Esophagus squamous epithelium (tissue), 5 donors: ENCODE measurements at places on chromosomes 7 and 10.

DNA sequence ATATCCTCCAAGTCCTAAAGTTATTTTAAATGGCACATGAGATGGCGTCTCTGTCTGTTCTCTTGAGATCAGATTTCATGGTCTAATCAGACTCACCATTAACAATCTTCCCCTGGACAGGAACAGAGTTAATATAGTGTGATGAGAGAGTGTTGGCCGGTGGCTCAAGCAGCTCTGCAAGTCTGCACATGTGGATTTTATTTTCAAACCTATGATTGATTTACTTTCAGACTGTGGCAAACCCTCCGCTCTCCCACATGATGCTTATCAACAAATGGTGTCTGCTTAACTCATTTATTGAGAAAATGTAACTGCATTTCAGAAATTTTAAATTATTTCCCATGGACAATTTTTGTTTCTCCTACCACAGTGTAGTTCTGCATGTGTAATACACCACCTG, 46.5 kb upstream of the HGF start:
- H3K4me3 ChIP-seq: no peak overlapping the region
- H3K27me3 ChIP-seq: no peaks in the 10 kb centered on the region
- no peaks in the 10 kb centered on the region for H3K36me3 ChIP-seq
- no peak overlapping the region for H3K27ac ChIP-seq
- no peak for DNase-seq

DNA sequence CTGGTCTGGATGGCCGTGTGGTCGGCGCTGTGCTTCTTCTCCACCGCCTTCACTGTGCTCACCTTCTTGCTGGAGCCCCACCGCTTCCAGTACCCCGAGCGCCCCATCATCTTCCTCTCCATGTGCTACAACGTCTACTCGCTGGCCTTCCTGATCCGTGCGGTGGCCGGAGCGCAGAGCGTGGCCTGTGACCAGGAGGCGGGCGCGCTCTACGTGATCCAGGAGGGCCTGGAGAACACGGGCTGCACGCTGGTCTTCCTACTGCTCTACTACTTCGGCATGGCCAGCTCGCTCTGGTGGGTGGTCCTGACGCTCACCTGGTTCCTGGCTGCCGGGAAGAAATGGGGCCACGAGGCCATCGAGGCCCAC, 1.1 kb downstream of the FZD9 start:
- H3K4me3 ChIP-seq: no peak overlapping the region
- no peak overlapping the region for H3K27ac ChIP-seq
- H3K36me3 ChIP-seq: no peaks in the 10 kb centered on the region

DNA sequence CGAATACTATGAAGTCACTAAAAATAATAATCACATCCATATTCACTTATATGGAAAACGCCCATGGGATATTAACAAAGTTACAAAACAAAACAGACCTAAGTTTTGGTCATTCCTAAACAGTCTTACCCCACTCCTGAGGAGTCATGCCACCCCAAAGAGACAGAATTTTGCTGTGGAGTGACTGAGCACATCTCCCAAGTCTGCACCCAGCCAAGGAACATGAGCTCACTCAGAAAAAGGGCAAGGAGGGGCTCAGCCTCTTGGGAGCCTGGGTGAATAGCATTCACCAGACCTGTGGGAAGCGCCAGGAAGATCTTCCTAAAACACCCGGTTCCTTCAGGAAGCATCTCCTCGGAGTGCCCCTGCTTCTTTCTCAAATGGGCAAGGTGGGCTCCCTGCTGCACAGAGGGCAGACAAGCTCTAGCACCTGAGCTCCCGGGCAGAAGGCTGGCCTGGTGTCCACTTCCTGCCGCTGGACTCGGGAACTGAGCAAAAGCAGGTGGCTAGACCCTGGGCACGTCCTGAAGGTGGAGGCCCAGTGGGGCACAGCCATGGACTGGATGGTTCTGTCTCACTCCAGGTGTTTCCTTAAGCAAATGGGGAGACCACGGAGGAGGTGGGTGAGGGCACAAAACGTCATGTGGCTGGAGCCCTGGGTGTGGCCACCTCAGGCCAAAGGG, 31.0 kb downstream of the TNS3 start:
- no peaks in the 10 kb centered on the region for H3K36me3 ChIP-seq
- H3K27me3 ChIP-seq: no peaks in the 10 kb centered on the region
- no peak overlapping the region for H3K27ac ChIP-seq
- H3K4me3 ChIP-seq: no peak overlapping the region

DNA sequence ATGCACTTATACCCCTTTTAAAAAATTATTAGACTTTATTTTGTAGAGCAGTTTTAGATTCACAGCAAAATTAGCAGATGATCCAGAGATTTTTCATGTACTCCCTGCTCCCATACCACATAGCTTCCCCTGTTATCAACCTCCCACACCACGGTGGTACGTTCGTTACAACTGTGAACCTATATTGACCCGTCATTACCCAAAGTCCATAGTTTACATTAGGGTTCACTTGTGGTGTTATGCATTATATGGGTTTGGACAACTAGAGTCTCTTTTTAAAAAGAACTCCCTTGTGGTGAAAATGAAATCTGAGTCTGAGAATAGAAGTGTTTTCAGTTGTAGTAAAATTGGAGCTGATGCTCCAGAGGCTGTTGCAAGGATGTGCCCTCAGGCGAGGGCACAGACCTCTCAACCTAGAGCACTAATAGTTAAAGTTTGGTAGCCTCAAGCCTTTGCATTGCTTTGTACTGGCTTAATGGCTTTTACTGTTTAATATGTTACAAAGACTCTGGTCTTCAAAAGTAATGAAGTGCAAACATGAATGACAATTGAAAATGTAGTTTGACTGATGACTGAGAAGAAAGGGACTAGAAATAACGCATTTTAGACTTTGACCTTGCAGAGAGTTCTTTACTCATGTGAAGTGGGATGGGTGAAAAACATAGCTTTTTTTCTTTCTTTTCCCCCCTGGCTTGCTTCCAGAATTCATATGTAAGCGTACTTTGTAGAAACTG, 30.6 kb upstream of the CSTF2T start:
- no peaks in the 10 kb centered on the region for H3K27me3 ChIP-seq
- H3K36me3 ChIP-seq: no peaks in the 10 kb centered on the region
- DNase-seq: no peak
- H3K4me1 ChIP-seq: no peaks in the 10 kb centered on the region
- no peak overlapping the region for H3K27ac ChIP-seq

- no peaks in the 10 kb centered on the region for H3K4me1 ChIP-seq
- no peak for DNase-seq
- H3K27me3 ChIP-seq: no peaks in the 10 kb centered on the region
- no peak overlapping the region for H3K4me3 ChIP-seq
- no peaks in the 10 kb centered on the region for H3K36me3 ChIP-seq
Observed at GRCh38 chr10:18949391-18949790, 99.2 kb upstream of the MALRD1 start.

GRCh38 chr7:108147031-108147563, 16.9 kb upstream of the LAMB4 start:
- no peaks in the 10 kb centered on the region for H3K27me3 ChIP-seq
- no peak overlapping the region for H3K4me3 ChIP-seq
- H3K4me1 ChIP-seq: peaks cover 6% of the 10 kb centered on the region
- no peaks in the 10 kb centered on the region for H3K36me3 ChIP-seq

DNA sequence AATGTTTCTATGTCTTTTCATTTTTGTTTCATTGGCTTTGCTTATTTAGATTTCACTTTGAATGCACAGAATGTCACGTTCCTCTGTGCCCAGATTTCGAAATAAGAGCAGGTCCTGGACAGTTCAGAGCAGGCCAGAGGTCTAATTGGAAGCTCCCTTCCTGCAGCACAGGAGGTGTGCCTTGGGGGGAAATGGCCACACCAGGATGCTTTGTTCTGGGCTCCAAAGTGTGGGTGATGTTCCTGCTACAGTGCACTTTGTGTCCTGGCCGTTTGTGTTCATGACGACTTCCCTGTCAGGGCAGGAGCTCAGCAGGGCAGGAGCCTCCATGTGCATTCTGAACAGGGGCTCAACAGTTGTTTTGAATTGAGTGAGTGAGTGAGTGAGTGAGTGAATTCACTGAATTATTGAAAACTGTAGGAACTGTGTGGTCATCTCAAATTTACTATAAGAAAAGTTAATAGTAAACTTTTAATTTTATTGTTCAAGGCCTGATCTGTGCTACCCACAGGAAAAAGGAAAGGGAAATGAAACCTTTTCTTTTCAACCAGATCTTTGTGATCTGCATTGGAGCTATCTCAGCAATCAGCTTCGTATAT, 109.5 kb upstream of the GJD4 start:
- H3K36me3 ChIP-seq: no peaks in the 10 kb centered on the region
- no peak overlapping the region for H3K27ac ChIP-seq
- no peaks in the 10 kb centered on the region for H3K27me3 ChIP-seq
- H3K4me1 ChIP-seq: peaks cover 33% of the 10 kb centered on the region
